Activated T-cell treated with anti-CD3 and anti-CD28 coated beads, Interleukin-2, amount 50 U/mL, for 24 hours (primary cell): ENCODE measurements at places on chromosomes 3 and 15.
A peak's percentile ranks its signal among the peaks of the same experiment; 100 is the strongest.

- DNase-seq: no peak
Measured at GRCh38 chr15:38600236-38600635, 35.6 kb upstream of the RASGRP1 start.

- no peak for DNase-seq
Measured at GRCh38 chr3:184761075-184761841, 49.4 kb upstream of the MAGEF1 start.

- DNase-seq: no peak
Measured at GRCh38 chr3:177689869-177690268, 492.6 kb upstream of the TBL1XR1 start.

GRCh38 chr15:81497238-81497637 is 123.2 kb upstream of the TMC3 start:
- no peak for DNase-seq

GRCh38 chr3:44056446-44057240 is 185.0 kb upstream of the TOPAZ1 start:
- DNase-seq: no peak

GRCh38 chr15:31298707-31299172 is 27.9 kb upstream of the KLF13 start:
- DNase-seq: no peak

DNA sequence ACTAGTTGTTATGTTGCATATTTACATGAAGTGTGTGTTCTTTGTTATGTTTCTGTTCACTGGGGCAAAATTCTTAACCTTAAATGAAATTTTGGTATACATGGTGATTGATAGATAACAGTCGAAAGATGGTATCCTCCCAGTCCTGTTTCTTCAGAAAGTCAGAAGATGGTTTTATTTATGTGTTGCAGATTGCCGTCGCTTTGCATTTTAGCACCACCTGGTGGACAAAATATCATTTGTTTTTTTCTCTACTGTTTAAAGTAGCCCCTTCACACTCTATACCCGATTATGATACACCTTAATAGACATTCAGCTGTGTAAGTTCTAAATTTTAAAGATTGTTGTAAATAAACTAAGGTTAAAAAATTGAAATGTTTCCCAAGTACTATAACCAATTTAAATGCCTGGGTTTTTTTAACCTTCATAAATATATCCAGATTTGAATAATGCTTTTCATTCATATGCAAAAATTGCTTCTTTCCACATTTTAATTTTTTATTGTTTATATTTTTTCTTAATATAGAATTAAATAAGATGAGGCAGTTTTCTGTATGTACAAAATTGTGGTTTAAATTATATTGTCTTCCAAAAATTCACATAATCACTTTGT is 152.2 kb downstream of the ALCAM start:
- DNase-seq: no peak

DNA sequence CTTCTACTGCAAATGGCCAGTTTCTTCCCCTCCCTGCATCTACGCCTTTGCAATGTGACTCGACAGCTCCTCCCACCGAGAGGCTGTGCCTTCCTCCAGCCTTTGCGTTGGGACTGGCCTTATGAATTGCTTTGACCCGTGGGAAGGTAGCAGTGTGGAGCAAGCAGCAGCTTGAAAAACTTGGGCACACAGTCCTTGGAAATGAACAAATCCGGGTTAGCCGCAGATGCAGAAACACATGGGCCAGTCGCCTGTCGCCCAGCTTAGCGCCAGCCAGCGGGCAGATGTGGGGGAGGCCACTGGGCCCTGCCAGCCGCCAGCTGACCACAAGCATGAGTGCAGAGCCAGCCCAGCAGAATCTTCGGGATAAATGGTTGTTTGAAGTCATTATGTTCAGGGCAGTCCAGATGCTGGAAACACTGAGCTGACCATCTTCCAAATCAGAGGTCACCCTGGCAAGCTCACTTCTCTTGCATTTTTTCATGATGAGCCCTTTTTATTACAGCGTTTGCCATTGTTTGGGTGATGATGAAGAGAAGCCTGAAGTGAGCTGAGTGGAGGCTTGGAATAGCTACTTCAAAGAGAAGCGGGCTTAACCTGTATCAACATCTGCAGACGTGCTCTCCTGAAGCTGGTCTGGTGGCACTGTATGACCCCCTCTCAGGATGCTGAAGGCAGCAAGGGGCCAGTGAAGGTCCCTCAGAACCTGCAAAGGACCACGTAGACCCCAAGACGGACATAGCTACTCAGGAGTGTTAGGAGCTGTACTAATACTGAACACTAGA is 9.8 kb downstream of the SELENOS start:
- DNase-seq: no peak

DNA sequence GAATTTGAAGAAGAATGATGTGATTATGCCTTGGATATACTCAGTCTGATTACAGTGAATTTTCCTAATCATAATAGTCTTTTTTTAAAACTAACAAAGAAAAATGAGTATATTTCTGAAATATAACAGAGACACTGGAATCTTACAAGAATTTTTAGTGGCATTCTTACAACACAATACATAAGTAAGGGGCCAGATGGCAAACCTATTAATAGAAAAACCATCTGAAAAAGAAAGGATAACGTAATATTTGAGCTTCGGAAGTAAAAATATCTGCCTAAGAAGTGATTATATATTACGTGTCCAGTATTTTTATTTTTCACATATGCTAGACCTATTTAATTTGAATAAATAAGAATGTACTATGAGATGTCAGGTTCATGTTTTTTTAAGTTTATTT is 452.8 kb downstream of the NAALADL2 start:
- no peak for DNase-seq

DNA sequence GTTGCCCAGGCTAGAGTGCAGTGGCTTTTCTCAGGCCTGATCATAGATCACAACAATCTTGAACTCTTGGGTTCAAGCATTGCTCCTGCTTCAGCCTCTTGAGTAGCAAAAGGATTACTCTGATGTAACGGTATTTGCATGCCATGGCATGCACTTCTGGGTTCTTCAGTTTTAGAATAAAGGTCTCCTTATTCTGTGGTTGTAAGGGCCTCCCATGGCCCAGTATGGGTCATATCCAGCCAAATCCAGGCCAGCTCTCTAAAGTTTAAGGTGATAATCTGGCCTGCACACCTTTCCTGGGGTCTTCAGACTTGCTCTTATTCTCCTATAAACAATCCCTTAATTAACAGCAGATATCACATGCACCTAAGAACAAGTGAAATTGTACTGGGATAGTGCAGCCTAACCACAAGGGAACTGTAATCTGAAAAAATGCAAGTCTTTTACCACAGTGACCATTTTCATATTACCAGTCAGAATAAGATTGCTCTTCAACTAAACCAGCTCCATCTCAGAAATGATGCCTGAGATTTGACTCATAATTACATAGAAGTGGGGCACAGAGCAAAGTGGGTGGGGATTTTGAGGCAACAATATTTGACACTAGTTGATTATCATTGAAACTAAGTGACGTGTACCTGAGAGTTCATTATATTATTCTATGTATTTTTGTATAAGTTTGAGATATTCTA is 25.4 kb downstream of the COMMD2 start:
- no peak for DNase-seq

- no peak for DNase-seq
Measured at GRCh38 chr15:35713733-35714132, 167.8 kb upstream of the DPH6 start.

GRCh38 chr15:68206711-68207151 is 1.6 kb upstream of the CALML4 start:
- DNase-seq: no peak

DNA sequence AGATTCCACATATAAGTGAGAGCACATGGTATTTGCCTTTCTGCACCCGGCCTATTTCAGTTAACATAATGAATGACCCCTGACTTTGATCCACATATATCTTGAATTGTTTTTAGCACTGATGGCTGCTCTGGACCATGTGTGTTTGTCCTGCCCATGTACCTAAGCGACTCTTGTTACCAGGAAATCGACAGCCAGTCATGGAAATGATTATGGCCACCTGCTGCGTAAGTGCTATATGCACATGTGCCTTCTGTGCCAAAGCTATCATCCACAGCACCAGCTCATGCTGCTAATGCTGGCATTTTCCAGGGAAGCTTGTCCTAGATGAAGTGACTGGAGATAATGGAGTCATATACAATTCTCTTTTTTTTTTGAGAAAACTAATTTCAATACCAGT is 103.7 kb downstream of the PEX5L start:
- DNase-seq: no peak

DNA sequence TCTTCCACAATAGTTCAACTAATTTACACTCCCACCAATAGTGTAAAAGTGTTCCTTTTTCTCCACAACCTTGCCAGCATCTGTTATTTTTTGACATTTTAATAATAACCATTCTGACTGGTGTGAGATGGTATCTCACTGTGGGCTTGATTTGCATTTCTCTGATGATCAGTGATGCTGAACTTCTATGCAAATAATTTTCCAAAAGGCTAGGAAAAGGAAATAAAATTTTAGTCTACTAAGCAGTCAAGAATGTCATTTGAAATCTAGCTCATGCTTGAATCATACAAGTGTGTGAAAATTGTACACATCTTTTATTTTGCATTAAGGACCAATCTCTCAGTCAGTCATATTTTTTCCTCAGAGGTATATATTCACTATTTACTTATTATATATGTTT is 101.7 kb upstream of the UBP1 start:
- no peak for DNase-seq

GRCh38 chr3:55641964-55642363 is 154.9 kb upstream of the WNT5A start:
- DNase-seq: no peak

DNA sequence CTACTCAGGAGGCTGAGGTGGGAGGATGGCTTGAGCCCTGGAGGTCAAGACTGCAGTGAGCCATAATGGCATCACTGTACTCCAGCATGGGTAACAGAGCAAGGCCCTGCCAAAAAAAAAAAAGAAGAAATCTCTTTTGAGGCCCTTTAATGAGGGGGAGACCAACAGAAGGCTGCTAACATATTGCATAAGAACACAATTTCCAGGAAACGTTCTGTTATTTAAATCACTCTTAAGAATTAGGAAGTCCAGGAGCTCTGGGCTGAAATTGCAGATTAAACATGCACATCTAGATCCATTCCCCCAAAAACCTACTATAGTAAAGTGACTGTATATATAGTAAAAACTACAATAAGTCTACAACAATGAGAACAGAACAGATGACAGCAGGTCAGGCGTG is 16.1 kb upstream of the BLM start:
- no peak for DNase-seq

GRCh38 chr3:141876381-141876890 is at the start of gene ATP1B3:
TSS of gene ATP1B3 (plus strand) at chr3:141876643. CDS start at chr3:141876802, 159 bp downstream.
- DNase-seq: peak; percentile 87

DNA sequence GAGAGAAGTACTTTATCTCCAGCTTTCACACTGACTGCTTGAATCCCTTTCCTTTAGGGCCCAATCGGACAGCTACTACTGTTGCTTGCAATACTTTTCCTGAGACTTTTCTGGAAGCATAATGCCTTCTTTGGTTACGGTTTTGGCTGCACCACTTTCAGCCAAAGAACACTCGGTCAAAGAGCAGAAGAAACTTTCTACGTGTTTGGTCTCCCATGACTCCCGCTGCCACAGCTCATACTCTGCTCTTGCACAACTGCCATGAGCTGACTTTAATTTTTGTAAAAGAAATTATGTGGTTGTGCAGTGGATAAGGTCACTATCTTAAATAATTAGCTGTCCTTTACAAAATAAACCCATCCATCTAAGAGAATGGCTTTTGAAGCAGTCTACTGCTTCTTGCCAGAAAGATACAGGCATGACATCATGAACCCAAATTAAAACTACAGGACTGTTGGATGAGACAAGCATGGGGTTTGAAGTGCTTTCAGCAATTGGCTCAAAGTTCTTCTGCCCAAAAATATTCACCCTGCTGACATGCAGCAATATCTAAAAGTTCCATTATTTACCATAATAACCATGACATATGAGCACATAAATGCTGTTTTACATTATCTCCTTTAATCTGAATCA is 42.0 kb downstream of the PROS1 start:
- no peak for DNase-seq

- no peak for DNase-seq
Measured at GRCh38 chr15:74528876-74529275, 12.1 kb upstream of the ARID3B start.

GRCh38 chr15:99976811-99977271 is 243.6 kb upstream of the LYSMD4 start:
- no peak for DNase-seq

DNA sequence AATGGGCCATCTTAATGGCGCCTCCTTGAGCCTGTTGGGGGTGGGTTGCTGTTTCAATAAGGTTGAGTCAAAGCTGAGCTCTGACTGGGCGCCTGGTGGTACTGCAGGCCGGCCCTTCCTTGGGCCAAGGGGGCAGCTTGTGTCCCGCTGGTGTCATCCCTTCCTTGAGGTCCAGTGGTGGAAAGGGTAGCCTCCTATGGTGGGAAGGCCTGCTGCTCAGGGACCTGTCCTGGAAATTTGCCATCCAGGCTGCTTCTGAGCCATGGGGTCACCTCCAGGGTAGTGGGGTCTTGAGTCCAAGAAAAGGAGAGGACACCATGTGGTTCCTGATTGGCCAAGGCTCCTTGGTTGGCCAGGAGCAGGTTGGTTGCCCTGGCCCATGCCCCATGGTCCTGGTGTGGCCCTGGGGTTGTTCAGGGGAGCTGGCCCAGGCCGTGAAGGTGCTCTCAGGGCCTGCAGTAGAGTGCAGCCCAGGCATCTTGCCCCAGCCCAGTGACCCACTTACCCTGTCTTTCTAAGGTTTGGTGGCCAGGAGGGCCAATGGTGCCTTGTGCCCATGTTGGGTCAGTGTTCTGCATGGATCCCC is 188.7 kb downstream of the UBE3A start:
- DNase-seq: no peak

DNA sequence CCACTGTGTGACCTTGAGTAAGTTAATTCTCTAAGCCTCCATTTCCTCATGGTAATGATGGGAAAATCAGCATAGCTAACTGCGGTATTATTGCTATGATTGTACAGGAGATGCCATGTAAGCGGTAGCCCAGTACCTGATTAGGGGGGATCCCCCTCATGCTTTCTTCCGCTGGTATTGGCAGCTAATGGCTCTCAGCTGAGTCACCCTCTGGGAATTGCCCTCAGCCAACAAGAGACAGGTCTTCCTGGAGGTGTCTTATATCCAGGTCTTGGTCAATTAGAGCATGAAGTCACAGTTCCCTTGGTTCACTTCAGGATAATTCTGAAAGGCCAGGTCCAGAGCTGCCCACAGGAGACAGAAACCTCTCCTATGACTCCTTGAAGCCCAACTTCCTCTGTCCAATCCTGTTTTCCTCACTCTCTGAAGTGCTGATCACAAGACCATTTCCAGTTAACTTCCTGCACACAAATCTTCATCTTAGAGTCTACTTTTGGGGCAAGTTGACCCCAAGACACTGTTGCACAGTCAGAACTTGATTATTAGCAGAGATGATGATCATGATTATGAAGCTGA is 724.7 kb upstream of the ZNF385D start:
- no peak for DNase-seq

DNA sequence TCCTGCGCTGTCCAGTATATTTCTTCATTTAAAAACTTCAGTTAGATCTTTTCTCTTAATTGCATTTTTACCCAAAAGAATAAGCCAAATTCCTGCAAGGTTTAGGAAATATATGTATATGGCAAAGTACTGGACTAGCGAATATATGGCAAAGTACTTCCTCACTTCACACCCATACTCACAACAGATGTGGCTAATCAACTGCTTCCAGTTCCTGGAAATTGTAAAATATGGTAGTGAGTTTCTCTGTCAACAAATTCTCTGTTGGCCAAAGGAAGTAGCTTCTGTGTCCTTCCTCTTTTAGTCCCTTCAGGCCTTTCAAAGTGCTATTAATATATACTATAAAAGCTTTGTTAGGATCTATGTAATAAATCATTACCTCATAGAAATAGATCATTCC is 22.0 kb downstream of the GPR15 start:
- DNase-seq: no peak
